ENCODE measurements at places on chromosomes 5 and 9. TPM values are rescaled to one million over a fixed set of nuclear protein-coding genes. Genes with fewer than 3 reads are reported as not detected.

- DNase-seq: no peak
These were observed at the start of gene IL6ST for GRCh38 chr5:55994495-55994997. Gene IL6ST (minus strand): TSS chr5:55994963. CDS start chr5:55976278, 18,685 bp downstream.

DNA sequence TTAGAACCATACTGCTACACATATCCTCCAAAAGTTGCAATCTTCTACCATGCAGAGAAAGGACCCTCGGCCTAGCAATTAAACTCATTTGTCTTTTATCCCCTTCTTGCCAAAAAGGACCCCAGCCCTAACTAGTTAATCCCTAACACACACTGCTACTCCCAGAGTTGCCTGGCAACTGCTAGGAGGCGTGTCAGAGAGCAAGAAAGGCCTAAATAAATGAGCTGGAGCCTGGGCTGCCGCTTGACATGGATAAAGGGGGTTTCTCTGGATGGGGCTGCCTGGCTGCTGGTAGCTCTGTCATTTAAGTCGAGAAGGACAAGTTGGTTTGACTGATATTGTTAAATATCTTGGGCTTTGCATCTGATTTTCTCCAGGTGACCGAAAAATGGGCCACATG lies 194.8 kb downstream of the CRB2 start:
- no peak for DNase-seq

DNA sequence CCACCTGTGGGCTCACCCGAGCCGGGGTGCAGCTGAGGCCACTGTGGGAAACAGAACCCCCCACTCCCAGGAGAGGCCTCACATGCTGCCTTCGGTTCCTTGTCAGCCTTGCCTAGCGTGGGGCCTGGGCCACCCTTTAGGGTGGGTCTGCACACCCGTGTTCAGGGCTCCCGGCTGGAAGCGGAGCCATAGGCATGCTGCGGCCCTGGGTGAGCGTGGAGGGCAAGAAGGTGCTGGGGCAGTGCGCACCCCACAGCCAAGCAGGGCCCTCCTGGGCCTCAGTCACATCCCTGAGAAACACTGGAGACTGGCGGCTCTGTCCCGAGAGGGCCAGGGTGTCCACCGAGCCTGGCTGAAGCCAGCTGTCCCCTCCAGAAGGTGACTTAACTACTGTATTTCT lies 41.9 kb downstream of the GOLM1 start:
- no peak for DNase-seq

DNA sequence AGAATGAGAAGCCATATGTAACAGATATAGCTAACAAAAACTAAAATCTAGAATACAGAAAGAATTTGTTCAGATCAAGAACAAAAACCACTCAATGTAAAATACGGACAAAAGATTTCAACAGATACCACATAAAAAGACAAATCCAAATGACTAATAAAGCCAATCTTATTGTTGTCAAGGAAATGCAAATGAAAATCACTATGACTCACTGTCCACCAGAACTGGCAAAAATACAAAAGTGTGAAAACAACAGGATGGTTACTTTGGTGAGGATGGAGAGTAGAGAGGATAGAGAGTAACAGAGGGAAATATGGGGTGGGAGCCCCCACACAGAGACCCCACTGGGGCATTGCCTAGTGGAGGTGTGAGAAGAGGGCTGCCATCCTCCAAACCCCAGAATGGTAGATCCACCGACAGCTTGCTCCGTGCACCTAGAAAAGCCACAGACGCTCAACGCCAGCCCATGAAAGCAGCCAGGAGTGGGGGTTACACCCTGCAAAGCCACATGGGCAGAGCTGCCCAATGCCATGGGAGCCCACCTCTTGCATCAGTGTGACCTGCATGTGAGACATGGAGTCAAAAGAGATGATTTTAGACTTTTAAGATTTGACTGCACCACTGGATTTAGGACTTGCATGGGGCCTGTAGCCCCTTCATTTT lies 15.2 kb upstream of the RHOBTB3 start:
- DNase-seq: no peak

DNA sequence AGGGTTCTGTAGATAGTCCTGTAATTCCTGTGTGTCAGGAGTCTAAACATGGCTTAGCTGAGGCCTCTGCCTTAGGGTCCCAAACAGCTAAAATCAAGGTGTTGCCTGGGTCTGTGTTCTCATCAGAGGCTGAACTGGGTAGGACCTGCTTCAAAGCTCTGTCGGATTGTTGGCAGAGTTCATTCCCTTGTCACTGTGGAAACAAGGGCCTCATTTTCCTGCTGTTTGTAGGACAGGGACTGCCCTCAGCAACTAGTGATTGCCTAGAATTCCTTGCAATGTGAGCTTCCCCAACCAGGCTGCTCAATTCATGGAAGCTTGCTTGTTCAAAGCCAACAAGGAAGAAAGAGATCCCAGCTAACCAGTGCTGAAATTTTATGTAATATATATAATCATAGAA lies 283.2 kb downstream of the DNAH5 start:
- no peak for DNase-seq

GRCh38 chr5:3883040-3883439 lies 287.4 kb downstream of the IRX1 start:
- DNase-seq: no peak

DNA sequence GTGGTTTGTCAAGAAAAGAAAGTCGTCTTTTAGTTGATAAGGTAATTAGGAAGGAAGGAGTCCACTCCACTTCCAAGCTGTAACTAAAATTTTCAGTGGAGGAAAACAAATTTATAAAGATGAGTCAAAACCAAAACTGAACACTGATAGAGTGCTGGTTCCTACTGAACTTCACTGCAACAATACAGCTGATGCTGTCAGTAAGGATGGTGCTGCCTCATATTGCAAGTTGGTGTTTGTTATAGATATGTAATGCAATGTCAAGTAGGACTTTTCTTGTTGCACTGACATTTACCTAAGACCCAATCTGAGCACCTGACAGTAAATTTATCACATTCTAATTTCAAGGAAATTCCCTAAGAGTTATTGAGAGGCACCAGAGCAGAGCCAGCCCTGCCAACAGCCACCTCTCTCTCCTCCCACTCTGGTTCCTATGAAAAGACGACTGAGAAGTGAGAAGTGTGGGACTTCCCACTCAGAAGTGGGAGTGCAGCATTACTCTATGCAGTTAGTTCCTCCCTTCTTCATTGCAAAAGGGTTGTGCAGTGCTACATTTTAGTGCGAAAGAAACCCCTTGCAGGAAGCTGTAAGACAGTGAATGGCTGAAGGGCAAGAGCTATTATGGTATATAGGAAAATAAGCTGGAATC lies 350.8 kb downstream of the NFIB start:
- no peak for DNase-seq

DNA sequence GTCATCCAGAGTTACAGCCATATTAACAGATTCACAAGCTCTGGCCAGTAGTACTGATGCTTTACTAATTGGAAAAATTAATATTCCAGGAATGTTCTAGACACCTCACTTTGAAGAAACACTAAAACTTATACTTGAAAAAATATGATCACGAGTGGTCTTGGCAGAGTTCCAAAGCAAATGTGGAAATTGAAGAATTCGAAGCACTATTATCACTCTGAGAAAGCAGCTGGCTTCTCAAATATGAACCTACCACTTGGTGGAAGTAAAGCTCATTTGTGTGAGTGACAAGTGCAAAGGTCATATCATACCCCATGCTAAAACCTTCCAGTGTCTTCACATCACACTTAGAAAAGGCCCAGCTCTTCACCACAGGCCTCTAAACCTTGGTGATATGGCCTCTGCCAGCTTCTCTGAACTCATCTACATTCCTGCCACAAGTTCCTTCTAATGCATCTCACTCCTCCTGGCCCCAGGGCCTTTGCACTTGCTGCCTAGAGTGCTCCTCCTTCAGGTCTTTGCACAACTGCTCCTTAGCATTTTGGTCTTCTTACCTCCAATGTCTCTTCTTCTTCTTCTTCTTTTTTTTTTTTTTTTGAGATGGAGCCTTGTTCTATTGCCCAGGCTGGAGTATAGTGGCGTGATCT lies 175.7 kb upstream of the SMIM23 start:
- no peak for DNase-seq

DNA sequence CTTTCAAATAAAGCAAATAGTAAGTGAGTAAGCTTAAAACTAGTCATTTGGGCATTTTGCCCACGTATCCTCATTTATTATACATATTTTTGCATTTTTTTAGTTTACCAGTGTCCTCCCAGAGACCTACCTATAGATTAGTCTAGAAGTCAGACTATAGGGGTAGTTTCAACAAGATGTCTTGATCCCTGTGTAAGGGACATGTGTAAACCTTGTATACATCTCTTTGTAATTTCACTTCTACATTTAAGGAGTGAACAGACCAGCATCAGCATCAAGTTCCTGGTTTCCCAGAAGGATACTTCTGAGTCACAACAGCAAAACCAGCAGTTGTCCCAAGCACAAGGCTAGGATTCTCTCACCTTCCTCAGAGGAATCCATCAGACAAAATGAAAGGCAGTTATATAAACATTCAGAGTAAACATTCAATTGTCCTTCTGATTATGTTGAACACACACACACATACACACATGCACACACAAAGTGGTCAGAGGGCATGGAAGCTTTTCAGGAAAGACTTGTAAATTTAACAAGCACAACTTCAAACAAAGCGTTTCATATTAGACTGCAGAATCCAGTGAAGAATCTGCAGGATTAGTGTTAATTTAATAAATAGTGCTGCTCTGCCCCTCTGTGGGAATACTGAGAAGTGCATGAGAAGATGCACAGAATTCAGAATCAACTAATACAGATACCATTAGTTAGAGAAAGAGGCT lies 55.4 kb downstream of the HINT1 start:
- peak; percentile 57 for DNase-seq

DNA sequence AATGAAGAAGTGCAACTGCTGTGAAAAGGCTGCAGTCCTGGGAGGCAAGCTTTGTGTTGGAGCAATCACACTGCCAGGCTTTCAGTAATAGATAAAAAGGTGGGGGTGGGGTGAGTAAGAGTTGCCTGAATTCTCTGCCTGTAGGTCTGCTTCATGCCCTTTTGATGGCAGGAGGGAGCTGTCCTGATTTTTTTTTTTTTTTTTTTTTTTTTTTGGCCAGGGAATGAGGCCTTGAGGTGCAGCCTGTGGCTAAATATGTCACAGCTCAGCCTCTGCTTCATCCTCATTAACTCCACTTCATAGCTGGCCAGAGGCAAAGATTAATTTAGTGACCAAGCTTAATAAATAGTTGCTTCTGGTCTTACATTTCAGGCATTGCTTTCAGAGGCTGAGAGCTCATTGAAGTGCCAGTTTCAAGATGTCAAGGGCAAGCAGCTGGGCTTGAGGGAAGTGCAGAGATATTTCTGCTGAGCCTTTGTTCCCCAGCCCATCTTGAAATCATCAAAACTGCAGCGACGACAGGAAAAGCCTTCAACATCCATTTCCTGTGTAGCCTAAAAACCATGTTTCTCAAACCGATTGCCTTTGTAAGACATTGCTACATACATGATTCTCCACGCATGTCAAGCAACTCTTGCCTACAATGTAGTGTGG lies 134.7 kb downstream of the MACIR start:
- no peak for DNase-seq

- peak; percentile 92 for DNase-seq
These were observed at the start of the genes HDAC3 and RELL2 for GRCh38 chr5:141636413-141637122. Gene HDAC3 (minus strand): TSS chr5:141636849. CDS start chr5:141636790, 59 bp downstream. Gene RELL2 (plus strand): TSS chr5:141636997. CDS start chr5:141638226, 1,229 bp downstream.

GRCh38 chr5:95235439-95235982 lies 49.4 kb downstream of the MCTP1 start:
- no peak for DNase-seq

- no peak for DNase-seq
These were observed 180.8 kb downstream of the AUH start for GRCh38 chr9:91180930-91181268.

DNA sequence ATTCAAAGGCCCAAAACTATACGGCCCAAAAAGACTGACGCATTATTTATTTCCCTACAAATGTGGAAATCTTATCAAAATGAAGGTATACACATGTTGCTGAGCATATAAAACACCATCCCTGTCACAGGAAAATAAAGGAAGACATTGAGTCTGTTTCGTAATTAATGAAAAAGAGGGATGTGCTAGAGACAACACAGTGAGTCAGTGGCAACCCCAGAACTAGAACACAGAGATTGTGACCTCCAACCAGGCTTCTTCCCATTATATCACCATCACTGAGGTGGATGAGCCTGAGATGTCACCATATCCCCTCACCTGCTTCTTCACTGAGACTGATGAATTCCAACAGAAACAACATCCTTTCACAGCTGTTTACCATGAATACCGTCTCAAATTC lies 3.8 kb downstream of the NDUFA8 start:
- no peak for DNase-seq

GRCh38 chr9:132984202-132985070 lies 5.9 kb downstream of the GFI1B start:
- no peak for DNase-seq

DNA sequence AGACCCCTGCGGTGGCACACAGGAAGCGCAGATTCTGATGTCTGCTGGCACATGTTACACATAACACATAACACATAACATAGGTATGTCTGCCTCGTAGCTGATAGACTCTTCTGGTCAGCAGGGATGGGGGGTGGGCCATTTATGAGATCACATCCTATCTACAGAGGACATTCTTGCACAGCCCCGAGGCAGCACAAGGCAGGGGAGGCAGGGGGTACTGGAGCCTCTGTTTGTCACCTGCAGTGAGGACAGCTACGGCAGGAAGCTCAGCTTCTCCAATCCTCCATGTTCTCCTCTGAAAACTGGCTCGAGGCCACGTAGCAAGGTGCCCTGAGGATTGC lies 16.7 kb upstream of the MED10 start:
- DNase-seq: no peak

DNA sequence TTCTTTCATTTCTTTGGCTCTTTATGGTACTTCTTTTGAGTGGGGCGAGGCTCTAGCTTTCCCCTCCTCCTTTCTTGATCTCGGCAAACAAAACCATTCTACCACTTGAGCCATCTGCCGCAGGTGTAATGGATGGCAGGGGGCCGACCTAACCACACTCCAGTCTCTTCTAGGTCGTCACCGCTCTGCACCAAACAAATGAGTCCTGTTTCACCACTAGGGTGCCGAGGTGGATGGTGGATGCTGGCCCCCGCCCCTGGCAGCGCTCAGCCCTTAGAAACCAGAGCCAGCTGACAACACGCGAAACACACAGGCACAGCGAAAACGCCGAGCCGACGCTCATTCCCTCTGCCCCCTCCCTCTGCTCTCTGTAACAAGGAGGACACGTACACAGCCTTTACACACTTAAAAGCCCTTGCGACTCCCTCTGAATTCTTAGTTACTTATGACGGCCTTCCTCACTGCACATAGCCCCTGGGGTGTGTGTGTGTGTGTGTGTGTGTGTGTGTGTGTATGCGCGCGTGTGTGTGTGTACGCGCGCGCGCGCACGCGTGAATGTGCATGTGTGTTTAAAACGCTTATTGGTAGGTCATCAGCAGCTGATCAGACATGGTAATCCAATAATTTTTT lies 199.4 kb downstream of the MEF2C start:
- DNase-seq: no peak

SLC1A3 gene
- total RNA-seq: not detected

NTRK2 gene
- total RNA-seq: 1.7 TPM

ORM2 gene
- not detected for total RNA-seq

MEIKIN gene
- total RNA-seq: 4.2 TPM

SMIM33 gene
- total RNA-seq: 0.27 TPM

TMC1 gene
- total RNA-seq: not detected

ACTL7B gene
- total RNA-seq: not detected

Measured in naive thymus-derived CD4-positive, alpha-beta T cell (primary cell).